ENCODE measurements at places on chromosomes 11 and 22.

GRCh38 chr11:73152086-73152853 lies 10.2 kb upstream of the FCHSD2 start:
- no peak for DNase-seq

DNA sequence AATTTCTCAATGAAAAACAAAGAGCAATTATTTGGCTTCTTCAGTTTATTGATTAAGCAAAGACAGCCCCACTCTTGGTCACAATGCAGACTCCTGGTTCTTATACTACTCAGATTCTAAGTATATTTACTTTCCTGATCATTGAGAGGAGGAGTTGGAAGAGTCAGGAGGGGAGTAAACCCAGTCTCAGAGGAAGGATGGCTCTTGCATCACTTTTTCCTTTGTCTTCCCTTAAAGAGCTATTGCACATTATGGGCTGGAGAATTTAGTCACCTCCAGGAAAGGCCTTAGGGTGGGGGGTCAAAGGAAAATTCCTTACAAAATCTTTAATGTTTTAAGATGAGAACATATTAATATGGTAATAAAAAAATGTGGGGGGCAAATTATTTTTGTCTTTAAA lies 8.1 kb downstream of the SLC17A6 start:
- no peak for DNase-seq

GRCh38 chr11:62140304-62141110 lies 16.7 kb downstream of the INCENP start:
- DNase-seq, result no peak

- no peak for DNase-seq
These were observed 6.4 kb upstream of the KCNJ11 start for GRCh38 chr11:17394743-17395390.

GRCh38 chr11:56910046-56910773 lies 78.5 kb upstream of the OR5AK2 start:
- no peak for DNase-seq

GRCh38 chr11:56531856-56532255 lies 11.2 kb downstream of the OR5M11 start:
- no peak for DNase-seq

DNA sequence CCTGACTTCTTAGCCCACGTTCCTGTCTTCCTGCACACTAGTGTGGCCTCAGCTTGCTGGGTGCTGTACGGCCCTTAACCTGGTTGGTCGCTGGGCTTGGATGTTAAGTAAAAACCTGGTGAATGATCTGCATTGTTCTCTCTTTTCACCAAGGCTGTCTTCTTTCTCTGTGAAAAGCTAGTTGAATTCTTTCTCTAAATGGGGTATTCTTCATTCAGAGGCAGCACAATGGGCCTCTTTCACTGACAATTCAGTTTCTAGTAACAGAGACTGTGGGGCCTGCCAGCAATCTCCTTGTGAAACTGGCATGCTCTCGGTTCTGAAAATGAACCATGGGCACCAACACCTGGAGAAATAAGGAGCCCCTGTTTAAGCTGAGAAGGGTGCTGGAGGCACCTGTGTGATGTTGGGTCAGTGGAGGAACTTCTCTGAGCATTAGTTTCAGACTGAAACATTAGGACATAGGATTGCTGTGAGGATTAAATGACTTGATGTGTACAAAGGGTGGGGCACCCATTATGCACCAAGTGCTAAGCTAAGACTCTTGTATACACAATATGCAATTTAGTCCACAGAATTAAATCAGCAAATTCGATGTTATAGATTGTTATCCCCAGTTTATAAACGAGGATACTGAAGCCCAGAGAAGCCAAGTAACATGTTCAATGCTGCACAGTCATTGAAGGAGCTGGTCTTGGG lies 33.1 kb upstream of the ELF5 start:
- DNase-seq, result peak; percentile 98

DNA sequence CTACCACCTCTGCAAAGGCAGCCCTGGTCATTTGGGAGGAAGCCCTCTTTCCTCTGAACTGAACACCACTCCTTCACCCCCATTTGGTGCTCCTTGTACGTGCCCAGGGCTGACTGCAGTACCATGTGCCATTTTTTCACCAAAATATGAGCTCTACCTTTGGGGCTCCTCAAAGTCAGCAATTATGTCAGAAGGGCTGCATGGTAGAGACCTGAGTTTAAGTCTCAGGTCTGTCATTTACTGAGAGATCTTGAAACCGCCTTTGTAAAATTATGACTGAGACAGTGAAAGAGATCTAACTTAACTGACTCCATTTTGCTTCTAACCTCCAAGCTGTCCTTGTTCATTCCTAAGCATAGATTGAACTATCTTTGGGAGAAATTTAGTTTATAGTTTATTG lies 58.0 kb downstream of the THAP12 start:
- no peak for DNase-seq

GRCh38 chr22:19868773-19869471 lies 14.2 kb upstream of the GNB1L start:
- peak; percentile 73 for DNase-seq

DNA sequence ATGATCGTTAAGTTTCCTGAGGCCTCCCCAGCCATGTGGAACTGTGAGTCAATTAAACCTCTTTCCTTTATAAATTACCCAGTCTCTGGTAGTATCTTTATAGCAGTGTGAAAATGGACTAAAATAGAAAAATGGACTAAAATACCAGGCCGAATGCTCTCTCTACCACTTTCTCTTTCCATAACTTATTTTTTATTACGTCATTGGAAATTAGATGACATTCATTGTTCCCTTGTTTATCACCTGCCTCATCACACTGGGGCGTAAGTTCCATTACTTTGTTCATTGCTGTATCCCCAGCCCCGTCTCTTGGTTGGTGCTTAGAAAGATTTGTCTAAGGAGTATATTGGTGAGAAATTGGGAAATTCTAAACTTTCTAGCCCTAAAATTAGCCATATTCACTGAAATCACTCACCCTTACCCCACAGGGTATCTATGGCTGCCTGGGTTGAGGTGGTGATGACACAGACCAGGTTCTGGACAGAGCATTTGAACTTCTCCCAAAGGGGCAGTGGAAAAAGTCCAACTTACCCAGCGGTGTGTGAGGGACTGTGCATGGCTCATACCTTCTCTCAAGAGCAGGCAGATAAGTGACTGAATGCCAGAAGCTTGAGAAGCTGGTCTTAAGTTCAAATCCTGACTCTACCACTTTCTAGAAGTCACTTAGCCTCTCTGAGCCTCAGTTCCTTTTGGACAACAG lies 50.9 kb upstream of the TP53I11 start:
- DNase-seq, result no peak

- DNase-seq, result no peak
These were observed 11.3 kb downstream of the MAML2 start for GRCh38 chr11:96331699-96332116.

DNA sequence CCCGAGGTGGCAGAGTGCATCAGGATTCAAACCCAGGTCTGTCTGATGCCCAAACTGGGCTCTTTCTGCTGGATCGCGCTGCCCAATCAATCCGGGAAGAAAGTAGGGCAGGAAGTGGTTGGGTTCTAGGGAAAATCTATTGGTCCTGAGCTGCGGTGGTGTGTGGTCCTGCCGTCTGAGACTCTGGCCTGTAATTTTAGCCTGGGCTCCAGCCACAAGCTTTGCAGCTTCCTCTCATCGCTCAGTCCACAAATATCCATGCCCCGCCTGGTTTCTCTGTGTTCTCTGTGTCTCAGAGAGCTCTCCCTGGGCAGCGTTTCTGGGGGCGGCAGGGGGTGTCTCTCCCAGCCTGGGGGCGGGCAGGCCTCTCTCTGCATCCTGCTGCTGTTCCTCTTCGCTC lies 18.7 kb downstream of the CACNG2 start:
- no peak for DNase-seq

DNA sequence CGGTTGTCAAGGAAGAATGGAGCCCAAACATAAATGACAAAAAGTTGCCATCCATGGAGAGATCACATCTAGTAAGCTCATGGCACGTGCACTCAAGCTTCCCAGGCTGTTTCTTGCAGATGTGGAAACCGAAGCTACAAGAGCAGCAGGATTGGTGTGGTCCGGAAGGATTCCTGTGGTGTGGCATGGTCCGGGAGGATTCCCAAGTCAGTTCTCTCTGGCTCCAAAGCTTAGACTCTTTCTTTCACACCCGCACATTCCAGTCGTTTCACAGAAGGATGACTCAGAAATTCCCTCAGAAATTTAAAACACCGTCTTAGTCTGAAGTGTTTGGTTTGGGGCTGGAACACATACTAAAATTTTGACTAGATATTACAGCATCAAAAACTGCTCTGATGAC lies 78.0 kb upstream of the DRD2 start:
- no peak for DNase-seq

DNA sequence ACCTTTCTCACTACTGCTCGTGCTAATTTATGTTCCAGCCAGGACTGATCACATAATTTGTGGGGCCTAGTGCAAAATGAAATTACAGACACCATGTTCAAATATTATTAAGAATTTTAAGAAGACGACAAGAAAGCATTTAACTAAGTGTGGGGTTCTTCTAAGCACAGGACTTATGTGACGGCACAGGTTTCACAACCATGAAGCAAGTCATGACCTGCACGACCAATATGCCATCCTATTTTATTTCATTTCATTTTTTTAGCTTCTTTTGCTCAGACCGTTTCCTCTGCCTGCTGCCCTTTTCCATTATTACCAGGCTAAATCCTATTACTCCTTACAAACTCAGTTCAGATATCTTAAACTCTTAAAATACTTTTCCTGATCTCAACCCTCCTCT lies 462.5 kb downstream of the AASDHPPT start:
- DNase-seq, result no peak
